ENCODE measurements at places on chromosomes 2 and 18.

DNA sequence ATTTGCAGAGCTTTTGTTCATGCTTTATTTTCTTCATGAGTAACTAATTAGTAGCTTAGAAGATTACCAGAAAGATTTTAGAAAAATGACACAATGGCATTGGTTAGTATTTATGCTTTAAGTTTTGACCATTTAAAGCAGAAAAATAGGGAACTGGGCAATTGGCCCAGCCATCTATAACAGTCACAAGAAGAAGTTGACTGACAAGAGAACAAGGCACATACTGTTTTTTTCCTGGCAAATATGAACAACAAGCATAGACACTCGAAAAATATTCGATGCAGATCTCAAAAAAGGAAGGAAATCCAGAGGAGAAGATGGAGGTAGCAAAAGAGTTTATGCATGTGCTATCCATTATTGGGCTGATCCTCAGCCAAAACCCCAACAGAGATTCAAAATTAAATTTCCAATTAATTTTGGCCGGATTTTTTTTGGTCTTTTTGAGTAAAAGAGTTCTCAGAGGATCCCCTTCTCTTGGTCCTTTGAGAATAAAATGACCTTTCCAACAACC is 200.8 kb upstream of the SLC35G4 start:
- H3K27ac ChIP-seq = no peak overlapping the region
- DNase-seq = no peak
- H3K4me1 ChIP-seq = no peaks in the 10 kb centered on the region
- H3K27me3 ChIP-seq = no peaks in the 10 kb centered on the region
- H3K4me3 ChIP-seq = no peak overlapping the region

GRCh38 chr2:182784058-182784706 is 68.1 kb downstream of the DNAJC10 start:
- H3K36me3 ChIP-seq = peaks cover 2% of the 10 kb centered on the region
- H3K4me3 ChIP-seq = no peak overlapping the region
- DNase-seq = no peak
- no peaks in the 10 kb centered on the region for H3K27me3 ChIP-seq

DNA sequence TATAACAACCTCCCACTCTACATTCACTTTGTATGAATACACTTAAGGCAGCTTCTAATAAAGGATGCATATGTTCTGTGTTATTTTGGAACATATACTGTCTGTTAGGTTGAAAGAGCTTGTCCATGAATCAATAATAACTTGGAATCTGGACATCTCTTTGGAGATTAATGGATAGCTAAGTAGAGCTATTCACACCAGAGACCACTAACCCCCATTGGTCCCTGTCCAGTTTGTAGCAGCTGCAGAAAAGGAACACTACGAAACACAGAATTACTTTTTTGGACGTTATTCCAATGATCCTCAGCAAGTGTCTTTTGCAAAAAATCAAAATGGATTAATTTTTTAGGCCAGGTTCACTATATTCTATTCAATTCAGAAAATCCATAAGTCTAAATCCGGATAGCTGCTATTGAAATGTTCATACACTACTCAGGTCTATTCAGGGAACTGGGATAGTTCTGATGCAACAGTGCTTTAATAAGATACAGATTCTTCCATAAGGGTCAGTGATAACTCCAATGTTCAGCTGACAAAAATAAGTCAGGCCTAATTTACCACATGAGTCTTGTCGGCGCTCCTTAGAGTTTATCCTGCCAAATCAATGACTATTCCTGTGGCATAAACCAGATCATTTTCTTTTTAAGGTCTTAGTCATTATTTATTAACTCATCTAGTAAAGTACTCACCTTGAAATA is 44.2 kb downstream of the NRXN1 start:
- DNase-seq = no peak
- no peaks in the 10 kb centered on the region for H3K4me1 ChIP-seq
- H3K36me3 ChIP-seq = no peaks in the 10 kb centered on the region
- no peaks in the 10 kb centered on the region for H3K27me3 ChIP-seq
- H3K27ac ChIP-seq = no peak overlapping the region

GRCh38 chr2:124323321-124323720 is 298.2 kb downstream of the CNTNAP5 start:
- no peak for DNase-seq
- H3K27ac ChIP-seq = no peak overlapping the region
- no peak overlapping the region for H3K4me3 ChIP-seq
- no peaks in the 10 kb centered on the region for H3K27me3 ChIP-seq

DNA sequence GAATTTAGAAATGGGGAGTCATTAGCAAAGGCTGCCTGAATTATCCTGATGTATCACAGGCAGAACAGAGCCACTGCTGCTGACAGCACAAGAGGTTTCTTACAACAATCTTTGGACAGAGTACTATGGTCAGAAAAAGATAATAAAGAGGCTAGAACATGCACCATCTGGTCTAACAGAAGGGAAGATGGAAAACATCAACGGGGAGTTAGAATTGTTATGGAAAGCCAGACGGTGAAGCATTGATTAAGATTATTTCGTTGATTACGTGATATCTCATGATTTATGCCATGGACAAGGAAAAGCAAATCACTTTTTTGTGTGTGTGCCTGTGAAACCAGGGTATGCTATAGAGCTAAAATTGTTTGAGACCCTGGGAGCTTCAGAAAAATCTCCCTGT is 409.4 kb upstream of the ETAA1 start:
- no peak overlapping the region for H3K27ac ChIP-seq
- H3K27me3 ChIP-seq = no peaks in the 10 kb centered on the region

DNA sequence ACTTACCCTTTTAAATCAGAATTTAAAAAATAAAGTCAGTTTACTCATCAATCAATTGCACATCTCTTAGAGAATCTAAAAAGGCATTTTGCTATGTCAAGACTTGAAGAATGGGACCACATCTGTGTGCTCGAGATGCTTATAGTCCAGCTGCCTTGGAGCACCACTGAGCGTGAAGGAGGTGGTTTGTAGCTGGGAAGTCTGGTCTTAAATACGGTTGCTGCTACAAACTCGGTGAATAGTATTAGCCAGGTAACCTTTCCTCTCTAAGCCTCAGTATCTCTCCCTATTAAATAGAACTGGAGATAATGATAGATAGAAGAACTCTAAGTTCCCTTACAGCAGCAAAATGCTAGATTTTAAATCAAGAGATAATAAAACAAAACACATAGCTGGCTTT is 289.7 kb downstream of the TRIB2 start:
- no peak for DNase-seq

GRCh38 chr2:1814616-1815015 is 70.3 kb upstream of the PXDN start:
- no peak for DNase-seq
- H3K4me3 ChIP-seq = no peak overlapping the region
- peaks cover 2% of the 10 kb centered on the region for H3K27me3 ChIP-seq
- no peaks in the 10 kb centered on the region for H3K4me1 ChIP-seq
- H3K27ac ChIP-seq = no peak overlapping the region
- no peaks in the 10 kb centered on the region for H3K36me3 ChIP-seq

- H3K4me1 ChIP-seq = no peaks in the 10 kb centered on the region
- no peak for DNase-seq
- H3K4me3 ChIP-seq = no peak overlapping the region
These were observed 45.6 kb upstream of the SLC14A2 start for GRCh38 chr18:45569566-45570275.

GRCh38 chr2:55120634-55121359 is 70.5 kb upstream of the RTN4 start:
- no peaks in the 10 kb centered on the region for H3K36me3 ChIP-seq
- peaks cover 3% of the 10 kb centered on the region for H3K4me1 ChIP-seq
- no peaks in the 10 kb centered on the region for H3K27me3 ChIP-seq

GRCh38 chr2:167721593-167721992 is 525.8 kb downstream of the STK39 start:
- H3K27me3 ChIP-seq = no peaks in the 10 kb centered on the region
- H3K27ac ChIP-seq = no peak overlapping the region
- H3K4me1 ChIP-seq = no peaks in the 10 kb centered on the region
- H3K4me3 ChIP-seq = no peak overlapping the region
- DNase-seq = no peak
